ENCODE measurements at places on chromosomes 12 and 14. TPM values are rescaled to one million over a fixed set of nuclear protein-coding genes. Genes with fewer than 3 reads are reported as not detected.
A peak's percentile ranks its signal among the peaks of the same experiment; 100 is the strongest.

DNA sequence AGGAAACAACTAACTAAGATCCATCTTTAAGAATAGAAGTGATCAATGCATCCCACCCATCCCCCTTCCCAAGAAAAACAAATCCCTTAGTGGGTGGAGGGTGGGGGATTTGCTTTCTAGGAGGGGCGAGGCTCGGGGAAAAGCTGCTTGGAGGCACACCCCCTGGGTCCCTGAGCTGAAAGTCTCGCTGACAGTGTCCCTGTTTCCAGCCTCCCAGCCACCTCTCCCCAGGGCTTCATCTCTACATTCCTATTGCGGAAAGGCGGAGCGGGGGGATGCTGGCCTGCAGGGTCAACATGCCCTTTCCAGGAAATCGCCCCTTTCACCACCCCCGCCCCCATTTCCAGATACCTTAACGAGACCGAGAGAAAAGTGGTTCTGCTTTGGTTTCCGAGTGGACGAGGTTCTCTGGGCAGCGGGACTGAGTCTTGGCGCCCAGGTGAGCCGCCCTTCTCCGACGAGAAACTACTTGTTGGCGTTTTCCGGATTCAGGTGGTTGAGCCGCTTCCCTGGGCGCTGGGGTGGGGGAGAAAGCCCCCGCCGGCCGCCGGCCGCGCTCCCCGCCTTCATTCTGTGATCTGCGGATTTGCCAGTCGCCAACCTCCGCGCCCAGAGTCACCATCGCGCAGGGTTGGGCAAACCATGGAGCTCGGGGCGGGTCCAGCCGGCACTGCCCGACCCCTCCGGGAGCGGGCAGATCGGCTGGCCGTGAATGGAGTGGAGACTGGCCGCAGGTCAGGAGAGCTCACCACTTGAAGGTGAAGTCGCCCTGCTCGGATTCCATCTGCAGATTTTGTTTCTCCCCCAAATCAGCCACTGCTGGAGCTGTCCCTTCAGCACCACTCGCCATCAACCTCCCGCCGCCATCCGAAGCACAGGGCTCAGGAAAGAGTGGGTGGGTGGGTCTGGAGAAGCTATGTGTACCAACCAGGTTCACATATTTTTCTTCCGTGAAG, 505 bp downstream of the KCNC2 start:
- peak; percentile 43 for DNase-seq

The ARHGDIB gene
- 644 TPM for total RNA-seq

GRCh38 chr12:105956662-105957457, 181.9 kb downstream of the NUAK1 start:
- DNase-seq = no peak

DNA sequence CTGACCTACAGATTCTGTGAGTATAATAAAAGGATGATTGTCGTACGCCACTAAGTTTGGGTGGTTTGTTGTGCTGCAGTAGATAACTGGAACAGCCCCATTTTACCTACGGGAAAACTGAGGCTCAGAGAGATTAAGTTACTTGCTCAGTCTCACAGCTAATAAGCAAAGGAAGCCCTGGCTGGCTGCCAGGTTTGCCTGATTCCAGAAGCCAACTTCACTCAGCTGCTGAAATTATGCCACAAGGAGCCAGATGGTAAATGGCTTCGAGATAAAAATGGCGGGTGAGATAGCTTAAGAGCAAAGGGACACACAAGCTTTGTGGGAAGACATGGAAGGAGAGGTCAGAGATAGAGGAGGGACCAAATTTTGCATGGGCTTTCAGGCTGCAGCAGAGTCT, 191.5 kb upstream of the NOS1 start:
- no peak for DNase-seq

DNA sequence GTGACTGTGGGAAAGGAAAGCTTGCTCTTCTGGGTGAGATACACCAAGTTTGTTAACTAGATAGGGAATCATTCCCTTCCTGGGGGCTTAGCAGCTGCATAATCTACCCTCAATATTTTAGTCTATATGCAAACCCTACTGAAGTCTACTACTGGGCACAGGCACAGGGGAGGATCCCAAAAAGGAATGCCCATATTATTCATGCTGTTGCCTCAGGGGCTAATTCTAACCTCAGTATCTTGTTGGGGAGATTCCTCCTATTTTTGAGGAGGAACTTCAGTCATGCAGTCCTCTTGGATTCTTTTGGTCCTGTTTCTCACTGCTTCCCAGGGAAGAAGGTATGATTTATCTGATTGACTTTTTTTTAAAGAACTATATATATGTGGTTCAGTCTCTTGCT, 58.9 kb upstream of the ANKS1B start:
- no peak for DNase-seq

DNA sequence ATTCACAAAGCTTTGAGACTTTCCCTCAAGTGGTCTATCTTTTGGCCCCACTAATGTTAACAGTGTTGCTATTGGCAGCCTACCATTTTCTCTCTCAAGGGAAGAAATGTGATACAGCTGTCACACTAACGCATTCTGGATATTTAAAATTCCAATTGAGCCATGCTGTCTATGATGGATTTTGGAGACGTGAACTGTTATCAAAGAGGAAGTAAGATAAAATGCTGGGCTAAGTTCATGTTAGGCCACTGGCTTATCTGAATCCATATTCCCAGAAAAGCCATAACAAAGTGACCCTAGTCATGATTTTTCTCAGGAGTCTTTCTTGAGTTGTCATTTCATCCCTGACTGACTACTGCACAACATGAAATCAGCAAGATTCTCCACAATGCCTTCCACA, 200.2 kb downstream of the PHLDA1 start:
- DNase-seq = no peak

- DNase-seq = no peak
These were observed 10.1 kb upstream of the SMCO3 start for GRCh38 chr12:14824012-14824634.
